Suppressor macrophage treated with lipopolysaccharide for 1 hour (primary cell): ENCODE measurements at places on chromosomes 6 and 20.
A peak's percentile ranks its signal among the peaks of the same experiment; 100 is the strongest.

- no peak for DNase-seq
These were observed 219 bp downstream of the ISM1 start for GRCh38 chr20:13221313-13221672.

DNA sequence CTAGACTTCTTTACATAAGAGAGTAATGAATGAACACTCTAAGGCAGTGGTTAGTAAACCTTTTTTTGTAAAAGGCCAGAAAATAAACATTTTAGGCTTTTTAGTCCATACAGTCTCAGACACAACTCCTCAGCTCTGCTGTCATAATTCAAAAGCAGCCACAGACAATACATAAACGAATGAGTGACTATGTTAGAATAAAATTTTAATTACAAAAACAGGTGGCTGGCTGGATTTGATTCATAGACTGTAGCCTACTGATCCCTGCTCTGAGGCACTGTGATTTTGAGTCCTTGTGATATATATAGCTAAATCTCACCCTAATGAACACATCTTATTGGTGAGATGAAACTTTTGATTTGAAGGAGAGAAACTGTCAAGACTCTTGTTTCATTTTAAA, 155.1 kb downstream of the AIG1 start:
- DNase-seq: no peak

DNA sequence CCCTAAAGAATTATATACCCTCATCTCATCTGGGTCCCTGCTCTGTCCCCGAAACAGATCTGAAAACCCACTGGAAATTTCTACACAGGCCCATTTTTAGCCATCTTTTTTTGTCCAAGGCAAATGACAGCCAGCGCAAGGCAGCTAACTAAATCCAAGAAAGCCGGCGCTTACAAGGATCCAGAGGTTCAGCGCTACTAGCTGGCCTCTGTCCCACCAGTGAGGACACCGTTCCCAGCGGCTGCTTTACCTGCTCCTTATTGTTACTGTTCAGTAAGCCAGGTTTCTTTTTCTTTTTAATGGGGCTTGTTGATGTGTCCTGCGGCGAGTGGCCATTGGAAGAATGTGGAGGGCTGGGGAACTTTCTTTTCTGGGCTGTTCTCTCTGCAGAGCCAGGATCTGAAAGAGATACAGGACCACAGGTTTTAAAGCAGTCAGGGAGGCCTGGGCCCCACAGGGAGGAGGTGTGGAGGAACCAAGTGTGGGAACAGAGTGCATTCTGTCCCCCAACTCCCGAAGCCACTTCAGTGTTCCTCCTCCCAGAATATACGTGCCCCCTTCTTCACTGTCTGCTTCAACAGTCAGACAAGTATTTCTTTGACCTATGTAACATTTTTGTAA, 46.6 kb downstream of the ZMYND8 start:
- DNase-seq: no peak

DNA sequence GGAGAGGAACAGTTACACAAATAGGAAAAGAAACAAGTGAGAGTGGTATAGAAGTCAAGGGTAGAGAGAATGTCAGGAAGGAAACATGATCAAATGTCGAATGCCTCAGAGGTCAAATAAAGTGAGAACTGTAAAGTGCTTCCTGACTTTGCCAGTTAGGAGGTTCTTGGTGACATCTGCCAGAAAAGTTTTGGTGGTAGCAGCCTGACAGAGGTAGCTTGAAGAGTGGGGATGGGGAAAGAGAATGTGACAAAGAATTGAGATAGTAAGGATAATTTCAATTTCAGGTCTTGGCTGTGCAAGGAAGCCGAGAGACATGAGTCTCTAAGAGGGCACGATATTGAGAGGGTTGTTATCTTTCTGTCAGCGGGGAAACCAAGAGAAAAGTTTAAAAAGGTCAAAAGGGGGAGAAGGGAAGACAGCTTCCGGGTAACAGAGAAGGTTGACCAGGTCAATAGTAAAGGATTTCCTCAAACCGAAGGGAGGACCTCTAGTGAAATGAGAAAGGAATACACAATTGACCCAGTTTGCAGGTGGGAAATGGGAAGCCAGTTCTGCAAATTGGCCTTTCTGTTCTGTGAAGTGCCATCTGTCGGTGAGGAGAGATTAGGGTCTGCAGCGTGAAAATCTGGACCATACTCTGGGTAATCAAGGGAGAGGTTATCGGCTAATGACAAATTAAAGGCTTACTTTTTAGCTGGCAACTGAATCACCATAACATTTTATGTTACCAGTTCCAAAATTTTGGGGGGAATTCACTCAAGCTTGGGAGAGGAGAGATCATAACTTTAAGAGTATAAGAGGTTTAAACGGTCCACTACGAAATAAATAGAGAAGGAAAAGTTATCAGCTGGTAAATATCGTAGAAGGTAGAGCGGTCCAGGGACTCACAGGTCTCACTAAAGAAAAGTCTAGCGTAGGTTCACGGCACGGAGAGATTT, 973 bp upstream of the BRD2 start:
- DNase-seq: peak; percentile 59

DNA sequence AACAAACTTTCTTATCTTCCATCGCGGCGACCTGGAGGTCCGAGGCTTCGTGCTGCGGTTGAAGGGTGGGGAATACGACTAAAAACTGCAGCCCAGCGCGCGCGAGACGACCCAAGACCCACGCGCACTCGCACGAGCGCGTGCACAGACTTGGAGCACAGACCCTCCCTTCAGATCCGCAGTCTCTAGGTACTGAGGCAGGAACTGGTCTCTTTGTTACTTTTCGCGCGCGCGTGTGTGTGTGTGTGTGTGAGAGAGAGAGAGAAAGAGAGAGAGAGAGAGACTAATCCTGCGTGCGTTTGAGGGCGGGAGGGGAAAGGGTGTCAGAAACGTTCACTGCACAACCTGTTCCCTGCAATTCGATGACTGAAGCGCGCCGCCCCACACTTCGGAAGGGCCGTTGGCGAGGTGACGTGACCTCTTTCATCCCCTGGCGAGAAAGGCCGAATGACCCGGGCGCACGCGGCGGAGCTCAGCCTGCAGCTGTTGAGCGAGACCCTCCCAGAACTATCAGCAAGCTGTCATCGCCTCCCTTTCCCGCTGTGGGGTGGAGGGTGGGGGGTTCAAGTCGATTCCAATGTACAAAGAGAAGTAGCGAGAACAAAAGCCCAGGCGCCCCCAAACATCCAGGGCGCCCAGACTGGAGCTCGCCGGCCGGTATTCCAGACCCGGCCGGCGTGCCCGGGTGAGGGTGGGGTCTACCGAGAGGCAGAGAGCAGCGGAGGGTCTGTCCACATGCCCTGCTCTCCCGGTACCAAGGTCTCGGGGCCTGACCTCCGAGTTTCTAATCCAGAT, 1.5 kb upstream of the TUBB2B start:
- no peak for DNase-seq

- no peak for DNase-seq
These were observed 56.4 kb upstream of the PTGIS start for GRCh38 chr20:49624317-49624716.

GRCh38 chr20:13220194-13220903, 725 bp upstream of the ISM1 start:
- peak; percentile 66 for DNase-seq

GRCh38 chr6:81700414-81700813, 52.1 kb downstream of the TENT5A start:
- DNase-seq: no peak

DNA sequence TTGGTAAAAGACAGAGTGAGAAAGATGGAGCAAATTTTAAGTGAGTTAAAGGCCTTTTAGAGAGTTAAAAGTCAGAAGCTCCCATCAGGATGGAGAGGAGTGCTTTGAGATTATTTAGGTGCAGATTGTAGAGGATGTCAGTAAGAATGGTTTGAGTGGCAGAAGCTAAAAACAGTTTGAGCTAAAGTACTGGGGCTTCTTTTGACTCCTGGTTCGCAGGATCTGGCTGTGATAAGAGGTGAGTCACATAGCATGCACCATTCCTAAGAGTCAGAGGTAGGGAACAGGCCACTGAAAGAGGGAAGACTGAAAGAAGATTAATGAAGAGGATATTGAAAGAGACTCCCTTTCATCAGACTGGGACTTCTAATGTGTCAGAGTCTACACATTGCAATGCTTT, 1047.9 kb upstream of the MAP3K7 start:
- DNase-seq: no peak

DNA sequence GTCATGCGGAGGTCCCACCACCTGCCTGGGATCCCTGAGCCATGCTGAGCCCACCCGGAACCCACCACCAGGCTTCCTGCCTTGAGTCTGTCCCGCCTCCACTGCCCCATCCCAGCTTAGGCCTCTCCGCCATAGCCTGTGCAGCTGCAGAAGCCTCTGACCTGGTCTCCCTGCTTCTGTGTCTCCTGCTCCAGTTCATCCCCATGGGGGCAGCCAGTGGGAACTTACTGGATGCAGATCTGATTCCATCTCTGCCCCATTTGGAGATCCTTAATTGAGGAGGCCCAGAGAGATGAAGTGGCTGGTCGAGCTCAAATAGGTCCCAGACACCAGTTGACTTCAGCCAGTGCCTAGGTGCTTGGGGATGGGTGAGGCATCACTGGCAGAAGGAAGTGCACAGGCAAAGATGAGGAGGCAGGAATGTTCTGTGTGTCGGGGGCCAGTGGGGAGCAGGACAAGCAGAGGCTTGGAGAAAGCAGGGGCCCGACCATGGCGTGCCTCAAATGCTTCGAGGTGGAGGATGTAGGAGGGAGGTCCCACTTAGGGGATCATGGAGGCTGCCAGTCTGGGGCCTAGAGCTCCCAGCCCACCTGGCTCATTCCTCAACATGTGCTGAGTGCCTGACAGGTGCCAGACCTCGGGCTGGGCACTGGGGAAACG, 112.8 kb downstream of the TOX2 start:
- no peak for DNase-seq

DNA sequence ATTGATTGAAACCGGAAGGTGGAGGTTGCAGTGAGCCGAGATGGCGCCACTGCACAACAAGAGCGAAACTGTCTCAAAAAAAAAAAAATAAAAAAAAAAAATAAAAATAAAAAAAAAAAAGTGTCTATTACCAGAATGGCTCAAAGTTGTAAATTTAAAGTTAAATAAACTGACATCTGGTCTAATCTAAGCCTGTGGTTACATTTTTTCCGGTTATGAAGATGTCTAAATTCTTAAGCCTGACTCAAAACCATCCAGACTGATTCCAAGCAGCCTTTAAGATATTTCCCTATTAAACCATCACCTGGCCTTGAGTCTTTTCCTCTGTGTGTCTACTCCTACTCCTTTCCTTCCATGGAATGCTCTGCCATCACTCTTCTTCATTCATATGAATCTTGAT, 371.7 kb upstream of the RUNX2 start:
- DNase-seq: no peak

GRCh38 chr6:78483553-78484197, 383.7 kb upstream of the IRAK1BP1 start:
- DNase-seq: no peak

DNA sequence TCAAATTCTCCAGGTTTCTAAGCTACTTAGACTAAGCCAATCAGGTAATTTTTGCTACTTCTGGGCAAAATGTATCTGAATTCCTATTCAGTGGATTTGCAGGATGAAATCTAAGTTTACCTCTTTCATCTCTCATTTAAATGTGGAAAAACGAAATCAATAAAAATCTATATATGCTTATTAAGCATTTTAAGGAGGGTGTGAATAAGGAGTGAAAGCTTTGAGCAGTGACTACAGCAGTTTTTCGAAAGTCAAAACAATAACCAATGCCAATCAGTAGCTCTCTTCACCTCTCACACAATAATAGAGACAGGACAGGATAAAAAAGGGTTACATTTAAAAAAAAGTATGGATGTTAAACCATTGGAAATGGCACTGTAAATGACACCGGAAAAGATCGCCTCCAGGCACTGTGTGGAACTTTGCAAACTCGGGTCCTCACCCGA, 476 bp upstream of the BCKDHB start:
- DNase-seq: no peak

- DNase-seq: no peak
These were observed 507.9 kb upstream of the SOX4 start for GRCh38 chr6:21085643-21086042.

DNA sequence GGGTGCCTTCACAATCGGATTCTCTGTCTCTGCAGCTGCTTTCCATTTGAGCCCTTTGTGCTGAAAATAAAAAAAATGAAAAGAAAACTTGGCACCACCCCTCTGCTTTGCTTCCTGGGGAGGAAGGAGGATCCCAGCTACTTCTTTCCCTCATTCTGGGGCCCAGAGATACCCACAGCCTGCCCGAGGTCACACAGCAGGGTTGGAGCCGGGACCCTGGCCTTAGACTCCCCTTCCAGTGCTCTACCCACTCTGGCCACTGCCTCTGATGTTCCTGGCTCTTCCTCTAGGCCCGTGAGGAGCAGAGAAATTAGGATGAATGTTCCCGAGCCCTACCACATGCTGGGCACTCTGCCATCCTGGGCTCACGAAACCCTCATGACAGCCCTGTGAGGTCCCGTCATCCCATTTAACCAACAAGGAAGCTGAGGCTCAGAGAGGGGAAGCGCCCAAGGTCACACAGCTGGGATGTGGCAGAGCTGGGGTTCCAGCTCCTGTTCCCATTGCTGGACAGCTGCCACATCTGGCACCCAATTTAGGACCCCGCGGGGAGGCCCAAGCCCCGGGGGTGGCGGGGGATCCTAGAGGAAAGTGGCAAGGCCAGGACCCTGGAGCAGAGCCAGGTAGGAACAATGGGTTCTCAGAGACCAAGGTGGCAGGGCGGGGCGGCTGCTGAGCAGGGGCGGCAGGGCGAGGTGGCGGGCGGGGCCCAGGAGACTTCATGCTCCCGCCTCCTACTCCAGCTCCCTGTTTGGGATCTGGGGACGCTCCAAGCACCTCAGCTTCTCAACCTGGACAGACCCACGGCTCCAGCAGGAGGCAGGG, 76.6 kb downstream of the CEBPB start:
- DNase-seq: peak; percentile 91

DNA sequence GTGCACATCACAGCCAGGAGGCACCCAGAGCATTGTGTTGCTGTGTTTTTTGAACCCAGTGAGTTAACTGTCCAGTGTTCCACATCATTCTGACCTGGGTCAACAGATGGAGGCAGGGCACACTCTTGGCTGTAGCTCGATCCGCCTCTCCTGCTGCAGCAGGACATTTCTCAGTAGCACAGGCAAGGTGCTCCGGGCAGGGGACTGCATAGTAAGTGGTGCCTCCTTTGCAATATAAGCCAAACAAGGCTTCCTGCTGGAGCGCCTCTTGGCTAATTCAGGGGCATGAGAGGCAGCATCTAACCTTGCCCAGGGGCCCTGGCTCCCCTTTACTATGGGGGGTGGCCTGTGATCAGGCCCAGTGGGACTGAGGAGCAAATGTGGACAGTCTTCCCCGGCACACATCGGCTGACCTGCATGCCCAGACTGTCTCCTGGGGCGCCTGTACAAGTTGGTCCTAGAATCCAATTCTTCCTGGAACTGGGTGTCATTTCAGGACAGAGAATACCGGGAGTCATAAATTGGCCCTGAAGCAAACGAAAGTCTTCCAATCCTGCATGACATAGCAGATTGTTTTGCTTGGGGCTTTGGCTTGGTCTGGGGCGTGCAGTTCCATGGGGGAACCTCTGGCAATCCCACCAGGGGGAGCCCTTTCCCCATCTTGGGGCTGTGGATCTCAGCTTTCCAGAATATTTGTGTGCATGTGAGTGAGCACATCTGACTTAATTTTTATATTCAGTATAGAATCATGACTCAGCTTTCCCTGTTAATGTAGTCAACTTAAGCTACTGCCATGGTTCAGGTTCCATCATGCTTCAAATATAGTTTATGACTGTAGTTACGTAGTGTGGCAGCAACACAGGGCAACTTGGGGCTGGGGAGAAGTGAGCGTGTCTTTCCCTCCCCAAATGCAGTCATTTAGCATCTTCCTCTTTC, 56.0 kb upstream of the DDR1 start:
- DNase-seq: peak; percentile 86

- no peak for DNase-seq
These were observed 296.7 kb downstream of the EYS start for GRCh38 chr6:65410309-65410708.
